Occipital lobe (tissue), 3 donors: ENCODE measurements at places on chromosomes 3 and 15.

- DNase-seq: no peak
Observed at GRCh38 chr3:113468539-113468938, 27.2 kb upstream of the CFAP44 start.

DNA sequence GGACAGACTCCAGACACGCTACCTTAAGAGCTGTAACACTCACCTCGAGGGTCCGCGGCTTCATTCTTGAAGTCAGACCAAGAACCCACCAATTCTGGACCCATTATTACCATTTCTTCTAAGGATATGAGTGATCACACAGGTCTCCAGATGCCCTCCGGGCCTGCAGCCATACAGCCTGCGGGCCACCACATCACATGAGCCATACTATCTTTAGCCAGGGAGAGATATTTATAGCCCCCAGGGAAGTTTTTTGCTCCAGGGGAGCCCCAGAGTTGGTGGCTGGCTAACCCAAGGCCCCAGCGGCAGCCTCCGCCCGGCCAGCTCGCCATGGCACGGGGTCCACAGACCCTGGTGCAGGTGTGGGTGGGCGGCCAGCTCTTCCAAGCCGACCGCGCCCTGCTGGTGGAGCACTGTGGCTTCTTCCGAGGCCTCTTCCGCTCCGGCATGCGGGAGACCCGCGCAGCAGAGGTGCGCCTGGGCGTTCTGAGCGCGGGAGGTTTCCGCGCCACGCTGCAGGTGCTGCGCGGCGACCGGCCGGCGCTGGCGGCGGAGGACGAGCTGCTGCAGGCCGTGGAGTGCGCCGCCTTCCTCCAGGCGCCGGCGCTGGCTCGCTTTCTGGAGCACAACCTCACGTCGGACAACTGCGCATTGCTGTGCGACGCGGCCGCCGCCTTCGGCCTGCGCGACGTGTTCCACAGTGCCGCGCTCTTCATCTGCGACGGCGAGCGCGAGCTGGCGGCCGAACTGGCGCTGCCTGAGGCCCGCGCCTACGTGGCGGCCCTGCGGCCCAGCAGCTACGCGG lies at the start of gene KBTBD13:
Gene KBTBD13, plus strand, starts transcription at position 261 of the 805 bp plus-strand sequence. Its CDS starts 70 bp downstream, at position 331.
- no peak for DNase-seq

- no peak for DNase-seq
Observed at GRCh38 chr15:80856809-80857377, 77.7 kb downstream of the CEMIP start.

GRCh38 chr15:98034731-98035130 lies 74.2 kb downstream of the ARRDC4 start:
- DNase-seq: no peak

- DNase-seq: no peak
Observed at GRCh38 chr3:44208086-44208485, 33.6 kb upstream of the TOPAZ1 start.

DNA sequence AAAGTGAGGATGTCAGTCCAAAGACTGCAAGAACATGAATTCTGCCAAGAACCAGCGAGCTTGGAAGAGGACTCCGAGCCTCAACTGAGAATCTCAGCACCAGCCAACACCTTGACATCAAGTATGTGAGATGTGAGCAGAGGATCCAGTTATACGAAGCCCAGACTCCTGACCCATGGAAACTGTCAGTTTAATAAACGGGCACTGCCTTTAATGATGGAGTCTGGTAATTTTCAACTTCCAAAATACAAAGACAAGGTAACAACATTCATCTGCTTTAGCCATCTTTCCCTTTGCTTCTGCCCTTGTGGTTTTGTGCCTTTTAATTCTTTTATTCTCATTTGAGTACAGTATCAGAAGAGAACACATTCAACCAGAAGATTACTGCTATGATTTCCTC lies 211.9 kb downstream of the ULK4 start:
- DNase-seq: no peak

DNA sequence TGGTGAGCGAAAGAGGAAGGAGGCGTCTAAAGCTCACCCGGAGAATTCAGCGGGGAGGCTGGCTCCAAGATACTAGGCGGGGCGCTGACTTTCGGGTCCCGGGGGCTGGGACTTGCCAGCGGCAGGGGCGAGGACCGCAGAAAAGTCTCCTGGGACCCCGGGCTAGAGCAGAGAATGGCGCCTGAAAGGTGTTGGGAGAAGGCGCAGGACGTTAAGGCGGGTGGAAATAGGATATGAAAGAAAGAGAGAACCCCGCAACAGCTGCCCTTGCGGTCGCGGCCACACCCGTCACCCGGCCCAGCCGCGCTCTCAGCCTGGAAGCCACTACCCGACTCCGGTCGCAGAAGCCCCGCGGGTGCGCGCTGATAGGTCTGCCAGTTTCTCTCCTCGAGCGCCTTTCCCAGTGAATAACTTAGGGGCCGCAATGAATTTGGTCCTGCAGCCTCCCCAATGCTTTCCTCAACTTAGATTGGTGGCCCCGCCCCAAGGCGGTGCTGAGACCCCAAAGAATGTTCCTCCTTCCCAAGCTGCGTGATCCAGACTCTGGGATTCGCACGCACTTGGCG lies 604 bp downstream of the LTK start:
- no peak for DNase-seq

- DNase-seq: no peak
Observed at GRCh38 chr3:65712140-65712539, 326.6 kb downstream of the MAGI1 start.

- DNase-seq: no peak
Observed at GRCh38 chr15:40282147-40282868, 556 bp downstream of the ANKRD63 start.

- no peak for DNase-seq
Observed at GRCh38 chr15:59349680-59350420, 22.8 kb downstream of the MYO1E start.

DNA sequence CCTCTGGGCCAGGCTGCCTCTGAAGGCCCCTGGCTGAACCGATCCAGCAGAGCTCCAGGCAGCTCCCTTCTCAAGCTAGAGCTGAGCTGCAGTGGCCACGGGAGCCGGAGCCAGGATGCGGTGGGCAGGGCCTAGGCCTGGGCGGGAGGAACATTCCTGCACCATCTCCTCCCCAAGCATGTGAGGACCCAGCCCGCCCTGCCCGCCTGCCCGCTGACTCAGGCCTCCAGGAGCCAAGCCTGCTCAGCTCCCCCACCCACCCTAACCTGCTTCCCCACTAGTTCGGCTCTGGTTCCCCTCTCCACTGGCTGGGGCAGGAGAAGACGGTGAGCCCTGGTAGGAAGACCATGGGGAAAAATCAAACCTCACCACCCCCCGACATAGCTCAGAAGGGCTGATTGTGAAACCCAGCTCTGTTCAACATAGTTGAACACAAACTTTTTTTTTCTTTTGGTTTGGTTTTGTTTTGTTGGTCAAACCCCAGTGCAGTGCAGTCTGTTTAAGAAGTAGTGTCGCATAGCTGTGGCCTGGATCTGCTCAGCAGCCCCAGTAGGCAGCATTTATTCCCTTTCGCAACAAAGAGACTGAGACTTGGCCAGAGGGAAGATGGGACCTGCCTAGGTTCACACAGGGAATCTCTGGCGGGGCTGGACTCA lies 13.5 kb downstream of the SNX33 start:
- no peak for DNase-seq

DNA sequence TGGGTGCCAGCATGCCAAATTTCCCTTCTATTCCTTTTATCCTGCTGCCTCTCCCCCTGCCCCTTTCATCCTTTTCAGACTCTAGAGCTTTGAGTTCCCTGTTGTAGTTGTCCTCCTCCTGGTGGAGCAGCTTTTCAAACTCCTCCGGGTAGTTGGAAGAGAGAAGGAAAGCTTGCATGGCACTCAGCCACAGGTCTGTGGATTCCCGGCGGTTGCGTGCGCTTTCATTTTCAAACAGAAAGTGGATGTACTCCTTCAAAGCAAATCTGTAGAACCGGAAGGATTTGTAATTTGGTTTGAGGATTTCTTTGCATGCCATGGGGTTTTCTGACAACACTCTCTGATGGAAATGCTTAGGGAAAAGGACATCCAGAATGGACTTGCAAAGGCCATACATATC lies 68.1 kb upstream of the DCLK3 start:
- no peak for DNase-seq

DNA sequence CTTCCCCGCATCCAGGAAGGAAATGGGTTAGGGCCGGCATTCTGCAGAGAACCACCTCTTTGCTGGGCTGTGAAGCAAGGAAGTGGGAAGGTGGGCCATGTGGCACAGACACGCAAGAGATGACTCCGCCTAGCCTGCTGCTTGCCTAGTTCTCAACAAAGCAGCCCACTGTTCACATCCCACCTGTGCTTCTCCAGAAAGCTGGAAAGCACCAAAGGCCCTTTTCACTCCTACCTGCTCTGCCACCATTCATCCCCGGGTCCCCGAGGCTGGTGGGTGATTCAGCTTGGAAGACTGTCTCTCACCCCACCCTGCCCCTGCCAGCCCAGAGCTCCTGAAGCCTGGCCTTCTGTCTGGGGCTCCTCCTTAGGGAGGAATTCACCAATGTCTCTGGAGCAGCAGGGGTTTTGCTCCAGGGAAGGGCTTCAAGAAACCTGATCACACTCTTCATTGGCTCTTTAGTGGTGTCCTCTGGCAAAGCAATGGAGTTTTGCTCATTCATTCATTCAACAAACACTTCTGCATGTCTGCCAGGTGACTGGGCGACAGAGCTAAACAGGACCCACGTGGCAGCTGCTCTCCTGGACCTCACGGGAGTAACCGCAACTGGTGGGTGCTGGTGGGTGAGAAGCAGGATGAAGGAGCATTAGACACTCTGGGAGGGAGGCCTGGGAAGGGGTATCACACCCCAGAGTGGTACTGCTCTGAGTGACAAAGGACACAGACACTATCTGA lies 145.4 kb upstream of the TLE3 start:
- no peak for DNase-seq

DNA sequence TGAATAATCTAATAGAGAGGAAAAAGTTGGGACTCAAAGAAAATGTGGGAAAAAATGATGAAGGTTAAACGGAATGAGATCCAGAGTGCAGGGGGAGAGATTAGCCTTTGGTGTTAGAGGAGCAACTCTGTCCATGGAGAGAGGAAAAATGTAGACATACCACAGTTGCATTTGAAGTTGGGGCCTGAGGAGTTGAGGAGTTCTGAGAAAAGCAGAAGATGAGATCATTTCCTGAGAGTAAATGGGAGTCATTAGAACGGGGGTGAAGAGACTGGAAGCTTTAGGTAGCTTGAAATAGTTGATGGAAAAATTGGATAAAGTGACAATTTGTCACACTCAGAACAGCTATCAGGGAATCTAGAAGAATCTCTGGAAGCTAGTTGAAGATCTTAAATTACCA lies 7.3 kb downstream of the CCR5AS start:
- no peak for DNase-seq

- no peak for DNase-seq
Observed at GRCh38 chr3:157542711-157543500, 39.7 kb upstream of the VEPH1 start.

GRCh38 chr3:19216669-19217337 lies 68.5 kb downstream of the KCNH8 start:
- no peak for DNase-seq

DNA sequence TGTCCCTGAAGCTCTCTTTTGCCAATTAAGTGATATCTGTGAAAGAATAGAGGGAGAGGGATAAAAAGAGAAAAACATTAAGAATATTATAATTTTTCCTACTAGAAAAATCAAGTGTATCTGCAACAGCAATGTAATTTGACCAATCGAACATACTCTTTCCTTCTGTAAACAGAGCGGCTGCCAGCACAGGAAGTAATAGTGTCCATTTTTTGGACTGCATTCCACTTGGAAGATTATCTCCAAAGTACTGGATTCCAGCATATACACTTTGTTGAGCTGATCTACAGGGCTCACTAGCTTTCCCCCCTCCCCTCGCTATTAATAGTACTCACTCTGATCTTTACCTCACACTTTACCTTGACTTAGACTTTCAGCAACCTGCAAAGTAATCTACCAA lies 90.4 kb downstream of the SUCLG2 start:
- no peak for DNase-seq

- no peak for DNase-seq
Observed at GRCh38 chr15:29122506-29122905, 147.1 kb downstream of the NSMCE3 start.

GRCh38 chr3:9213019-9213634 lies 36.3 kb downstream of the SRGAP3 start:
- DNase-seq: no peak
